ENCODE measurements at places on chromosomes 2 and 18.

DNA sequence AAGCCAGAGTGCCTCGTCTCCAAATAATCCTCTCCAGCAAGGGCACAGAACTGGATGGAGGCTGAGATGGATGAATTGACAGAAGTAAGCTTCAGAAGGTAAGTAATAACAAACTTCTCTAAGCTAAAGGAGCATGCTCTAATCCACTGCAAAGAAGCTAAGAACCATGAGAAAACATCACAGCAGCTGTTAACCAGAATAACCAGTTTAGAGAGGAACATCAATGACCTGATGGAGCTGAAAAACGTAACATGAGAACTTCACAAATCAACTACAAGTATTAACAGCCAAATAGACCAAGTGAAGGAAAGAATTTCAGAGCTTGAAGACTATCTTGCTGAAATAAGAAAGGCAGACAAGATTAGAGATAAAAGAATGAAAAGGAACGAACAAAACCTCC is 32.3 kb downstream of the WDPCP start:
- DNase-seq: no peak

DNA sequence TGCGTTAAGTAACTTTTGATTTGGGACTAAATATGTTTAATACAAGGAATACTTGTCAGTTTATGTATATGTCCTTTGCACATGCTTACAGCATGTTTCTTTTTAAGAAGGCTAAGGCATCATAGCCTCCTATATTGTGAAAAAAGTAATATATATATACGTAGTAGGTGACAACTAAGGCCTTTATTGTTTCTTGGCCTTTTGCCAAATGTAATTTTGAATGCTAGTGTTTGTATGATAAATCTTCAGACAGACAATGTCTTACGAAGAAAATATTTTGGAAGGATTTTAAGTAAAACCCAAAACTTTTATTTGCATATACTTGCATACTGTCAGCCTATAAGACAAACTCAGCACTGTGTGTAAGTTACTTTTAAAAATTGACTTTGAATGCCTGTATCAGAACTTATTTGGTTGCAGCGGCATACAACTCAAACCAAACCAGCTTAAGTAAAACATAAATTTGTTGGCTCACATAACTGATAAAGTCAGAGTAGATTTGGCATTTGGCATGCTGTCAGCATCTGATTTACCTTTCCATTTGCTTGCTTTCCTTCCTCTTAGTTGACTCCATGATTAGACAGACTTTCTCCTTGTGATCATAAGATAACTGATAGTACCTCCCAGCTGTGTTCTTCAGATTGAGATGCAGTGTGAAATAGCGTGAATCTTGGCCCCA is 24.4 kb downstream of the UBE2E3 start:
- no peak for DNase-seq

- DNase-seq: no peak
Measured at GRCh38 chr18:61209801-61210200, 123.4 kb upstream of the CDH20 start.

DNA sequence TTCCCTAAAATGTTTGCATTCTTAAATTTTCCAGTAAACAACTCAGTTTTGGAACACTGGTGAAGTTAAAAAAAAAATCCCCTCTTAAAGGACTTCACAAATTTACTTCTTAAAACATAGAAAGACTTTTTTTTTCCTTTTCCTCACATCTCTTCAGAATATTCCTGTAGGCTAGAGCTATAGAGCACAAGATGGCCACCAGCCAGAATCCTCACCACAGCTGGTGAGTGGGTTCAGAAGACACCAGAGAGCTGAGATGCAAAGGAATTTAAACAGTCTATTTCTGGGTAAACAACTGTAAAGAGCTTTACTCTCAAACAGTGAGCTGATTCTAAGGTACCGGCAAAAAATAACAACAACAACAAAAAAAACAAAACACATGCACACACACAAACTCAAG is 252.8 kb downstream of the LRP1B start:
- no peak for DNase-seq

DNA sequence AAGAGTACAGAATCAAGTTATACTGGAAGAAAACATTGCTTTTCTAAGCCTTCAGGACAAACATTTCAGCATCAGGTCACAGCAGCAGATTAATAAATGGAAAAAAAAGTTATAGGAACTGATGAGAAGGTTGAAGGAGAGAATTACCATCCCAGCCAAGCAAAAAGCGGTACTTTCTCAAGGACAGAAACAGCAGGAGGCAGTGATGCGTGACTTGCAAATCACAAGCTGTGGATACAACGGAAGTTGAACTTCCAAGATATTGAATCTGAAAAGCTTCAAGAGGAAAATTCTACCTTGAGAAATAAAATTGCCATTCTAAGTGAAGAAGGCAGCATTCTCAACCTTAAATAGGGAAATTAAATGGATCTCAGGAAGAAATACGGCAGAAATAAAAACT is 18.5 kb upstream of the SERPINB12 start:
- DNase-seq: no peak

DNA sequence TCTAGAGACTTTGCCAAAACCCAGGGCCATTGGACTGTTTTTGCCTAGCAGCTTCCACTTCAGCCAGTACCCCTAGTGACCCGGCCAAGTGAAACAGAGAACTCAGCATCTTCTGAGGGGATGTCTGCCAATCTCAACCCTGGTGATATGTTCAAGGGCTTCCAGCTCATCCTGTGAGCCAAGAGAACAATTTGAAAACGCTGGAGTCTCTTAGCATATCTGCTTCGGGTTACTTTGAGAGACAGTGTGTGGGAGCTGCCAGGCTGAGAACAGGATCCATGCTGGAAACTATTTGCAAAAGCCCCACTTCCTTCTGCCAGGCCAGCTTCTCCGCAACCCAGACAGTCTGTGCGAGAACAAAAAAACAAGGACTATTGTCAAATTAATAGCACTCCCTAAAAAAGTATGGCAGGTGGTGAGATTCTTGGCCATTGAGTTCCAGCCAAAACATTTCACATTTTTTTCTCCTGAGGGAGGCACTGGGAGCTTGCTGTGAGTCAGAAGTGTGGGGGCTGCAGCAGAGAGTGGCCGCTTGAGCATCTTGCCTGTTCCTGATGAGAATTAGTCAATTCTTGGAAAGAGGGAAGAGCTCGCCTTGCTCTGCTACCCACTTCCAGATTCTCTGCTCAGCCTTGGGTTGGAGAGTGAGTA is 395.6 kb upstream of the TRIB2 start:
- no peak for DNase-seq

DNA sequence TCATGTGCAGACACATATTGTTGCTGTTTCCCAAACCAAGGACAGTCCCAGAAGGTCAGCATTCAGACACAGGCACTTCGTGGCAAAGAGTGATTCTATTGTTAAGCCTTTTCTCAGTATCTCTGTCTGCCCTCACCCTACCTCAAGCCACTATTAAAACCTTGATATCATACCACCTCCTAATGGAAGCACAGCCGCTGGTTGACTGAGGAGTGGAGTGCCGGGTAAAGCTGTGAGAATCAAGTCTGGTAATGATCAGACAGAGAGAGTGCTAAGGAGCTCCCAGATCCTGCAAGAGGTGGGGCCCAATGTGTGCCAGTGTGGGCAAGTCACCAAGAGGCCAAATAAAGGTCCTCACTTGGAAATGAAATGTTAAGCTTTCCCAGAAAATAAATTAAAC is 819.5 kb downstream of the BCL11A start:
- no peak for DNase-seq

DNA sequence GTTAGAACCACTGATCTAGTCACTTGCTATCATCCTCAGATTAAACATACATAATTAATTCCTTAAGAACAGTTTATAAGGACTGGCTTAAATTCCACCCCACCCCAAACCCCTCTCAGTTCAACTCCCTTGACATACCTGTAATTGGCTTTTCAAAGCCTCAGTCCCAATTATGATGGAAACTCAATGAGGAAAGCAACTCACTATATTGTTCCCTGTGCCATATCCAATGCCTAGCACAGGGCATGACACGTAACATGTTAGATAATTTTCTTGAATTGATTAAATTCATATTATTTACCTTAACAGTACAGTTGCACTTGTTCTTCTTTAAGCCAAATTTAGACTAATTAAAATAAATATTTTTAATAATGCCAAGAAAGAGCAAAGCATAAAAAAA is 465.1 kb upstream of the CHAC2 start:
- no peak for DNase-seq

DNA sequence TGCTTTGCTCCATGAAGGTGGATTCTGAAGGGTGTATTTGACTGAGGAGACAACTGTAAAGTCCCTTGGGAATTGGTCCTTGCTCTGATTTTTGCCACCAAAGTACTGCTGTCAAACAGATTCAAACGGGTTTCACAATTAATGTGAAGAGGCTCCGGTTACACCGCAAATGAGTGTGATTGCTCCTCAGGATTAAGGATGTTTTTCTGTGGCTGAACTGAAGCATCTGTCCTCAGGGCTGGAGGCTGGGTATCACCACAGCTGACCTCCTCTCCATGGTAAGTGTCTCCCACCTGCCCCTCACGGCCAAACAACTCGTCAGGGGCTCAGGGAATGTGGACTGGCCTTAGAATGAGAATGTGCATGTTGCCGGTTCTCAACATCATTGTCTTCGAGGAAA is 130.4 kb upstream of the NDUFV2 start:
- no peak for DNase-seq

GRCh38 chr18:58208207-58208932 is 164.3 kb downstream of the NEDD4L start:
- no peak for DNase-seq

DNA sequence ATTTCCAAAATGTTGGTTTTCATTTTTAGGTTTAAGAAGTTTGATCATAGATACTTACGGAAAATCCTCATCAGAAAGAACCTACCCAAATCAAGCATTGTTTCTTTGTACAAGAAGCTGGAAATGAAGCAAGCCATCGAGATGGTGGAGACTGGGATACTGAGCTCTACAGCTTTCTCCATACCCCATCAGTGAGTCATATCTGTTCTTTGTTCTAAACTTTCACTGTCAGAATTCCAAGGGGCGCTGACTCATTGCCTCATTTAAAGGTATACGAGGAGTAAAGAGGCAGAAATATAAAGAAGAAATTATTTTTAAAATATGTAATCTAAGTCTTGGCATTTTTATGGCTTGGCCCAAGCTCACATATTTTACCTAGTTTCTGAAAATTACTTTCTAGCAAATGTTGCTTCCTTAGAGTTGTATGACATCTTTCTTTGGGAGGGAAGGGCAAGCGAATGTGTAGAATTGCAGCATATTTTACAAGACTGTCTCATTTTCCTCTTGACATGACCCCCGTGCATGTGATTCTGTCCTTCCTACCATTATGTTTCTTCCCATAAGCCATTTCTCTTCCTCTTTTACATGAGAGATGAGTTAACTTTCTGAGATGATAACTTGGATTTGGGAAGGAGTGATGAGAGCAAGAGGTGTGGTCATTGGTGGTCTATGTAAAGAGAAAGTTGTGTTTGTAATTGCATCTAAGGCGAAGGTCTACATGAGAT is 41.2 kb downstream of the SLC9A4 start:
- DNase-seq: no peak

DNA sequence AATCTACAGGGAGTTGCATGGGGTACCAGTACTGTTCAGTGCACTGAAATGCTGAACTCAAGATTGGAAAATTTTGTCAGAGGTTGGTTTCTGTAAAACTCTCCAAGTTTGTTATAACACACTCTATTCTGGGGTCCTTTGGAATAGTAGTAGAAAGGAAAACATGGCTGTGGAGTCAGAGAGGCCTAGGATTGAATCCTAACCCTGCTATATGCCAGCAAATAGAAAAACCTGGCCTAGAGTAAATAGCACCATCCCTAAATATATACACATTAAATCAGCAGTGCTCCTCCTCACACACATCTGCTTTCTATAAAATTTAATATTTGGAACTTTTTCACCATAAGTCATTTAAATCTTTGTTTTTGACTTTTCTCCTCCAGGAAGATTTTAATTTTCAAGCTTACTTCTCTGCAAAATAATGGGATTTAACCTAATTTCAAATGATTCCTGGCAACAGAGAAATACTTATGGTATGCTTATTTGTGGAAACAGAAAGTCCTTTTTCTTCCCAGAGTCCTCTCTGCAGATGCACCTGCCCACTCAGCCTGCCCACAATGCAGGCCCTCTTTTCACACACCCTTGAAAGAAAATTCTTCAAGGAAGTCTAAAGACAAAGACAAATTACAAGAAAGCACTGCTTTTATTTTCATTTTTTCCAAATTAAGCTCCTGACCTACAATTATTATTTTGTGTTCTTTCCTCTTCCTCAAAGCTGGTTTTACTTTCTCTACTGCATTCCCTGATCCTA is 197.5 kb upstream of the LRRTM1 start:
- no peak for DNase-seq

DNA sequence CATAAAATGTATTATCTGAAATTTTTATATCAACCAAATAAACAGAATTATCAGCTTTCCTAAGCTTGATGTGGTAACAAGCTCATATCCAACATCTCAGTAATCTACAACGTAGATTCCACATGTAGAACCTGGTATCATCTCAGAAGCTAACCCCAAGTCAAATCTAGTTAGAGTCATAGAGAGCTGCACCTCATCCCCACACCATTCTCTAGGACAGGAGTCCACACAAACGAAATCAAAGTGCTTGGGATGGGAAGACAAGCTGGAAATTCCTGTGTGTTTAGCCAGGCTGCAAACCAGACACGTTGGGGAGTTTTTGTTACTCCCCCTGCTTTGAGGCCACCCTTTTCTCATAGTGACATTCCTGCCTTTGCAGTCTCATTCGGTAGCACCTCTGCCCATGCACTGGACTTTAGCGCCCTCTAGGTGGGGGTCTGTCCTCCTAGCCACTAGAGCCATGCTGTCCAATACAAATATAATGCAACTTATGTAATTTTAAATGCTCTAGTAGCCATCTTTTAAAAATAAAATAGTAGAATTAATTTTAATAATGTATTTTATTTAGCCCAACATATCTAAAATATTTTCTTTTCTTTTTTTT is 28.1 kb upstream of the SATB2 start:
- peak; percentile 36 for DNase-seq

DNA sequence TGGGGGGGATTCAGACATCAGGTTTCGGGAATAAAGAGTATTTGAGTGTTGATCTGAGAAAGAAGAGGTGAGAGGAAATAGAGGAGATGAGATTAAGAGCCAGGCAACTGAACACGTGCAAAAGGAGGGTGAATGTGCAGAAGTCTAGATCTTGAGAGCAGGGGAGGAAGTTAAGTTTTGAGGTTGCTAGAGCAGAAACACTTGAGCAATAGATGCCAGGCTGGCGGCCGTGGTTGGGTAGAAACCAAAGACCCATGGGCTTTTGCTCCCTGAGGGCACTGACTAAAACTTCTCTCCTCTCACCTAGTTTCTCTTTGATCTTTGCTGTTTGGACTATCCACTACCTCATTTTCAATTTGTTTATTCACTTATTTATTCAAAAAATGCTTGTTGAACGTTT is 116.0 kb downstream of the CDC42EP3 start:
- DNase-seq: peak; percentile 90

- no peak for DNase-seq
Measured at GRCh38 chr18:45335282-45336043, 279.8 kb upstream of the SLC14A2 start.

DNA sequence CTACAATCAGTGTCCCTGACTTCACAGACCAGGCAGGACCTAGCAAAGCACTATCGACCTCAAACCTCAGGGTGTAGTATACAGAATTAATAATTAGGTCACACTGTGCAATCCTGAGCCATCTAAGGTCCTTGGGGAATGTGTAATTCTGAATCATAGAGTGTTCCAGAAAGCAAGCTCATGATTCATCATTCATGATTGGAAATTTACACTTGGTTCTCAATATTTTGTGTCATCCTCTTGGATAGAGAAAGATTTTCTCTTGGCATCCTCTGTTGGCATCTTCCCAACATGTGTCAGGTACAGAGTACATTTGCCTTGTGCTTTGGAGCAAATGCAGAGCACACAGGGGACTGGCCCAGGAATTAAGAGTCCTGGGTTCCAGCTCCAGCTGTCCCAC is 245.0 kb upstream of the NT5C1B start:
- DNase-seq: no peak

GRCh38 chr18:7000484-7001096 is 117.0 kb downstream of the LAMA1 start:
- DNase-seq: no peak
